GM10248 (cell line): ENCODE measurements at places on chromosomes 13 and 19.

DNA sequence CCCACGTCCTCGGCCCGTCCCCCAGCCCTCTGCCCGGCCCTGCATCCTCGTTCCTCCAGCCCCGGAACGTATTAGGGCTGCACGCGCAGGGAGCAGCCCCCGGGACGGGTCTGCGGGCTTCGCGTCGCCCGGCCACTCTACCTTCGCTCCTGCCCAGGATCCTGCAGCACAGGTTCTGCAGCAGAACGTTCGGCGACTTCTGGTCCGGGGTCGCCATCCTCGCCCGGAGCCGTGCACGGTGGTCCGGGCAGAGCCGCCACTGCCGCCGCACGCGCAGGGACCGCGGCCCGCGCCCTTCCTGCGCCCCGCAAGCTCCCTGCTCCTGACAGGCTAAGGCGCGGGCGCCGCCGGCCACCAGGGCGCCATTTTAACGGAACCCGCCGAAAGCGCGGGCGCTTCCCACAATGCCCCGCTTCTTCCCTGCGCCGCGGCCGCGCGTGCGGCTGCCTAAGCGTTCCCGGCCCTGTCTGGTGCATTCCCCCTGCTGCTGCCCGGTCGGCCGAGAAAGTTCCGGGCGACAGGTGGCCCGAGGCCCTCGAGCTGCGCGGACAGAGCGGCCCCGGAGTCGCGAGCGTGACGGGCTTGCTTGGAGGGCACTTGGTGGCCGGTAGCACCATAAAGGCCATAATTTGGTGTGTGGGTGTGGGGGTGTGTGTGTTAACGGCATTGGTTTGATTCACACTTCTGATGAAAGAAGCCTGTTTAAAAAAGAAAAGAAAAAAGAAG lies at the start of gene TUBGCP3:
TUBGCP3 (minus strand) TSS at position 390 of the 726 bp plus-strand sequence; CDS start at position 217, 173 bp downstream.
- DNase-seq: peak; percentile 92

DNA sequence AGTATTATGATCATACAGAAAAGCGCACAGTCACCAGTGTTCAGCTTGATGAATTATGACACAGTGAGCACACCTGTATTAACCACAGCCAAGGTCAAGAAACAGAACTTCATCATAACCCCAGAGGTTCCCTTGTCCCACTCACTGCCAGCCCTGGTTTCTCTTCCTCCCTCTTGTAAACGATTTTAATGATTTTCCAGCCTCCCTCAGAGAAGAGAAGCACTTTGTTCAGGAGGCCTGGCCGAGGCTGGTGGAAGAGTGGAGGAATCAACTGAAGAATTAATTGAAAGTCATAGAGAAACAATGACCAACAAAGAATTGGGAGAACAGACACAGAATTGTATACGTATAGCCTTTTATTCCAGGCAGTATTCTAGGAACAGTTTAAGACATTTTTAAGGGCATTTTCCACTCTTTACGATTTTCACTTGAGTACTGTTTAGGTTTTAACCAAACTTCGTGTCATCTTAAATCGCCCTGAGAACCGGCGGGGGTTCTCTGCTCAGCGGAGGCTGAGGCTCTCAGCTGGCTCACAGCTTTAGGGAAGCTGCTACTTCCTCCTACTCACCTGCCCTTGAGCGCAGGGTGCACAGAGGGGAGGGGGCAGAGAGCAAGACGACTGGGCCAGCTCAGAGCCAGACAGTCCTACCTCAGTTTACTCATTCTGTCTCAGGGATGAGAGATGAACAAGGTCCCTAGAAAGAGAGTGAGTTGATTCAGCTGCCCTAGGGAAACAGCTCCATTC lies 108.6 kb downstream of the AKAP11 start:
- peak; percentile 45 for DNase-seq

GRCh38 chr19:35946203-35946602 lies 10.0 kb downstream of the LRFN3 start:
- no peak for DNase-seq

DNA sequence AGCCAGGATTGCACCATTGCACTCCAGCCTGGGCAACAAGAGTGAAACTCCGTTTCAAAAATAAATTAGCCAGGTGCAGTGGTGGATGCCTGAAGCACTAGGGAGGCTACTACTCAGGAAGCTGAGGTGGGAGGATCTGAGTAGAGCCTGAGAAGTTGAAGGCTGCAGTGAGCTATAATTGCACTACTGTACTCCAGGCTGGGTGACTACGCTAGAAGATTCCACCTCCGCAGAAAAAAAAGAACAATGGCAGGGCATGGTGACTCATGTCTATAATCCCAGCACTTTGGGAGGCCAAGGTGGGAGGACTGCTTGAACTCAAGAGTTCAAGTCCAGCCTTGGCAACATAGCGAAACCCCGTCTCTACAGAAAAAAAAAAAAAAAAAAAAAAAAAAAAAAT lies 20.5 kb downstream of the HAUS8 start:
- DNase-seq: no peak

DNA sequence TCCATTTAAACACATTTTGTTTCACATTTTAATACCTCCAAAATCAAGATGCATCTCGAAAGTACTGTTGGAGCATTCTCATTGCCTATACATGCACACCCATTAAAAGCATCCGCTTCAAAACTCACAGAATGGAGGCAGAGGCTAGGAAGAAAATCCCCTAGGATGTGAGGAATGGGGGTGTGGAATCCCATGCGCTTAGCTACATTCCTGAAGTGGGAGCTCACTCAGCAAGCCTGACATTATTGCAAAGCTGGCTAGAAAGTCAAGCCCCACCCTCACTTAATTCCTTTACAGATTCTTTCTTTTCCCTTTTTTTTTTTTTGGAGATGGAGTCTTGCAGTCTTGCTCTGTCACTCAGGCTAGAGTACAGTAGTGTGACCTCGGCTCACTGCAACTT lies 4.6 kb upstream of the FAM32A start:
- no peak for DNase-seq

GRCh38 chr13:27406178-27406939 lies 18.1 kb upstream of the GTF3A start:
- peak; percentile 53 for DNase-seq

DNA sequence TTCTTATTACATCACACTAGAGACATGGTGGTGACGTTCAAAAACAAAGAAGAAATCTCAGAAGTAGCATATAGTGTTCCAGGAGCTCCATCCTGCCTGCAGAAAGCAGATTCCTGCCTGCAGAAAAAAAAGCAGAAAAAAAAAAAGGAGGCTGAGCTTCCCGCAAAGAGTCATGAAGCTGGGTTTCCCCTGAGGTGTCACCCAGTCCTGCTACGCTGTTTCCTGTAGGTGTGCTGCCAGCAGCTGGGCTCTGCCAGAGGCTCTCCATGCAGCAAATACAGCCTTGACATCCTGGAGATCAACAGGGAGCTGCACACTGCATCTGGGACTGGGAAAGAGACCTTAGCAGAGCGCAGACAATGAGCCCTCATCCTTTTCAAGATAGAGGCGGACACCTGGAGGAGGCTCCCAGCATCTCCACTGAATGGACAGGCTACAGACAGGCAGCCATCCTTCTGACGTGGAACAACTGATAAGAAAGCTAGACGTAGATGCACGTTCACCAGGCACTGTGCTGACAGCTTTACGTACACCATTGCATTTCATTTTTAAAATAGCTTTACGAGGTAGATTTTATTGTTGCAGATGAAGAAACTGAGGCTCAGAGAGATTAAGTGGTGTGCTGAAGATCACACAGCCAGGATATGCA lies 350.9 kb downstream of the FOXO1 start:
- DNase-seq: no peak

DNA sequence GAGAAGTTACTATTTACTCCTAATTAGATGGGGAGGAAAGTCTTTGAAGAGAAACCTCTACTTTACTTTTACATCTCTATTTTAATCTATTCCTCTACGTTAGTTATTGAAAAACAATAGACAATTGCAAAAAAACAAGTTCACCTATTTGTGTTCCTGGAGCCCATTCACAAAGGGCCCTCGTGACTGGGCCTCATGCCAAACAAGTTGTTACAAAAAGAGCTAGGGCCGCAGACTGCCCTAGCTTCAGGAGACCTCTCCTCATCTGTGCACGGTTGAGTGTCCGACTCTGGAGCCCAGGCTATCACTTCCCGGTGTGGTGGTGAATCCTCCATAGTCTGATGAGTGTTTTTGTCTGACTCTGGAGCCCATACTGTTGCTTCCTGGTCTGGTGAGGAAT lies 190.9 kb downstream of the ZNF486 start:
- DNase-seq: no peak

DNA sequence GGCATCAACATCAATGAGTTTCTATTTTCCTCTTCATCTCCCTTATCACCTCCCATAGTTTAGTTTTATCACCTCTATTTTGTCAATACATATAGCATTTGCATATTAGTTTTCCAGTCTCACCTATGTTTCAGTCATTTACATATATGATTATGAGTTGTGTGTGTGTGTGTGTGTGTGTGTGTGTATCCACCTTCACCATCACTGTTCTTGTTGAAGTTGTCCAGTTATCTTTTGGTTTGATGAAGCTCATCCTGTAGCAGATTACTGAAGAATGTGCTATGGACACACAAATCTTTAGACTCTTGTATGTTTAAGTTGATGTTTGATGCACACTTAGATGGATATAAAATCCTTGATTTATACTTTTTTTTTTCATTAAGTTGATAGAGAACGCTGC lies 40.5 kb downstream of the SPACA7 start:
- no peak for DNase-seq

GRCh38 chr13:65926750-65927171 lies 1303.4 kb downstream of the PCDH9 start:
- no peak for DNase-seq

DNA sequence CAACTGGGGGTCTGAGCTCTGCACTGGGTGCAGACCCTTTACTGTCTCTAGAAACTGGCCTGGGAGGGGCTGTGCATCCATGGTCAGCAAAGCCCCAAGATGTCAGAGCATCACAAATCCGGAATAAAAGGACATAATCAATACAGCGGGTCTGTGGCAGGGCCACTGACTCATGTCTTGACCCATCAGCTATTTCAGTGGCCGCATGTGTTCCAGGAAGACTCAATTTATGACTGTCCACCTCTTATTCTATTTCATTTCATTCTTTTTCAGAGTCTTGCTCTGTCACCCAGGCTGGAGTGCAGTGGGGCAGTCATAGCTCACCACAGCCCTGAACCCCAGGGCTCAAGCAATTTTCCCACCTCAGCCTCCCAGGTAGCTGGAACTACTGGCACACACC lies 53.2 kb downstream of the PEX11G start:
- no peak for DNase-seq

- DNase-seq: no peak
These were observed 55.5 kb downstream of the ENOX1 start for GRCh38 chr13:43731296-43731695.

GRCh38 chr19:34411216-34411615 lies 7.0 kb downstream of the PDCD2L start:
- DNase-seq: no peak

DNA sequence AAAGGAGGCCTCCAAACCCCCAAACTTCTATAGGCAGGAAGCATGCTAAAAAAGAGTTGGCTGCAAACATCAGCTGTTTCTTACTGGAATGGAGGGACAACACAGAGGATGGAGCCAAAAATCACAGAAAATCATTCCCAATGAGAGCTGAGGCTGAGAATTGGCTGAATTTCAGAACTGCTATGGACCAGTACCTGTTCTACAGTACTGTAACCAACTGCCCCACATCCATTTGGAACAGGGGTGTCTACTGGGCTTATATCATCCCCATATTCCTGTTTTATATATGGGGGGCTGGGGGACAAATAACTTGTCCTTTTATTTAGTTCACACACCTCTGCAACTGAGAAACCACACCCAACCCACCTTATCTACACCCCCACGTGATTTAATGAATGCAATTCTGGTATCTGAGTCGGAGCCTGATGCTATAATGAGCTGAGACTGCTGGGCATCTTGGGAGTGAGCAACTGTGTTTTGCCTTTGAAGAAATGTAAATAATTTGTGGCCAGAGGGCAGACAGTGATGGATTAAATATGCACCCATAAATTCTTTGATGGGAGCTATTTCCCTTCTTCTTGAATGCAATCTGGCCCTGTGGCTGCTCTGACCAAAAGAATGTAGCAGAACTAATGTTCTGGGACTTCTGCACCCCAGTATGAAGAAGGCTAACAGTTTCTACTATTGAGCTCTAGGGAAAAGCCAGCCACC lies 82.6 kb downstream of the TBC1D4 start:
- no peak for DNase-seq

DNA sequence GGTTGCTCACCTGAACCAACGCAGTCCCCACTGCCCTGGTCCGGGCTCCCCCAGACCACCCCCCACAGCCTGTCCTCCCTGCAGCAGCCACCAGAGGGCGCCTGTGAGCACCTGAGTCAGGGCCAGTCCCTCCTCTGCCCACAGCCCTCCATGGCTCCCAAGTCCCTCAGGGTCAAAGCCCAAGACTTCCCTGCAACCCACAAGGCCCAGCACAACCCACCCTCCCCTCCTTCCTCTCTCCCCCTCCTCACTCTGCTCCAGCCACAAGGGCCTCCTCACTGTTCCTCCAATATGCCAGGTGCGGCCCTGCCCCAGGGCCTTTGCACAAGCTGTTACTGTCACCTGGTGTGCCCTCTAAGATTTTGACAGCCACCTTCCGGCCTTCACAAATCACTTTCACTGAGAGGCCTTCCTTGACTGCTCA lies 10.9 kb downstream of the GNA15 start:
- no peak for DNase-seq

GRCh38 chr19:389255-389934 lies 19.6 kb downstream of the C2CD4C start:
- DNase-seq: no peak

DNA sequence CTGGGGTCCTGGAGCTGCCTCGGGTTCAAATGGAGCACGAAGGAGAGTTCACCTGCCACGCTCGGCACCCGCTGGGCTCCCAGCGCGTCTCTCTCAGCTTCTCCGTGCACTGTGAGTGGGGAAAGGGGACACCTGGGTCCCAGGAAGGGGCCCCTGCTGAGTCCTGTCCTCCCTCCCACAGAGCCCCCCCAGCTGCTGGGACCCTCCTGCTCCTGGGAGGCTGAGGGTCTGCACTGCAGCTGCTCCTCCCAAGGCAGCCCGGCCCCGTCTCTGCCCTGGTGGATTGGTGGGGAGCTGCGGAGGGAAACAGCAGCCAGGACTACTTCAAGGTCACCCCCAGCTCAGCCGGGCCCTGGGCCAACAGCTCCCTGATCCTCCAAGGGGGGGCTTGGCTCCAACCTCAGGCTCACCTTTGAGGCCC lies 11.0 kb upstream of the SIGLEC11 start:
- no peak for DNase-seq

- peak; percentile 28 for DNase-seq
These were observed 12.0 kb upstream of the CEACAM21 start for GRCh38 chr19:41563854-41564514.

GRCh38 chr19:48424694-48425219 lies 21.0 kb upstream of the GRWD1 start:
- DNase-seq: peak; percentile 65

GRCh38 chr19:18291019-18291524 lies 9.7 kb upstream of the JUND start:
- no peak for DNase-seq

GRCh38 chr19:58209577-58209976 lies 19.1 kb upstream of the ZNF544 start:
- DNase-seq: no peak
